Stimulated activated CD8-positive, alpha-beta memory T cell treated with anti-CD3 and anti-CD28 coated beads, Interleukin-2, amount 100 ng/mL, for 48 hours (primary cell): ENCODE measurements at places on chromosomes 11 and 22.

GRCh38 chr11:60718524-60719316 is 5.8 kb upstream of the MS4A18 start:
- DNase-seq: no peak

- DNase-seq: no peak
These were observed 4.3 kb upstream of the SBF2 start for GRCh38 chr11:10298342-10298741.

DNA sequence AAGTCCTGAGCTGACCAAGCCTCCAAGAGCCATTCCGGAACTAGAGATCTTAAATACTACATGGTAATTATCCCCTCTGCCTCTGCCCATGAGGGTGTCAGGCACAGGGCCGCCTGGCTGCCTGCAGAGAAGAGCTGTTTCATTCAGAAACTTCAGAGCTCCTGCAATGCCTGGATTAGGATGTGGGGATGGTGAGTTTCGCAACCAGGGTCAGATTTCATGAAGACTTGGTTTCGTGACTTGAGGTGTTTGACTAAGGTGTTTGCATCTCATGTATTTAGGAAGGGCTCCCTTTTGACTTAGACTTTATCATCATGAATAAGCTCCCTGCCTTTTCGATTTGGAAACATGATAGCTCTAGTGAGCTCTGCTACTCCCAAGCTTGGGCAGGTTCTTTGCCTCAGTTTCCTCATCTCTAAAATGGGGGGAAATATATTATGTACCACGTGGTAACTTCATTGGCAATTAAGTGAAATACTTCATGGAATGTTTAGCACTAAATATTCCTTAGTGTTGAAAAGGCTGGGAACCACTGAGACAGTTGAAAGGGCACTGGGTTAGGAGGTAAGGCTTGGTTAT is 9.1 kb downstream of the TIMP3 start:
- no peak for DNase-seq

- DNase-seq: no peak
These were observed 20.0 kb downstream of the PRG3 start for GRCh38 chr11:57360991-57361390.

DNA sequence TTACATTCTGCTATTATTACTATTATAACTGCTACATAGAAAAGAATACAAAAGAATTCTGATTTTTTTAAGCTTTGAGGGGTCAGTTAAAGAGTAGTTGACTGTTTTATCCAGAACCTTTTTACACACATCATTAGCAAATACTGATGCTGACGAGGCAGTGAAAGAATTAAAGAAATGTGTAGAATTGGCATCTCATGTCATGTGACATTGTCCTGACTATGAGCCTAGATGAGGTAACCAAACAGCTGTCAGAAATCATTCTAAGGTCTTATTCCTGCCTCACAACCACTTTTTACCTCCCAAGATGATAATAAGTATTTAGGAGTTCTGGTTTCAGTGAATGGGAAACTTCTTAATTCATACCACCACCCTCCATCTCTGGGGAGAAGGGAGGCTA is 121.0 kb downstream of the SLC1A2 start:
- DNase-seq: no peak

DNA sequence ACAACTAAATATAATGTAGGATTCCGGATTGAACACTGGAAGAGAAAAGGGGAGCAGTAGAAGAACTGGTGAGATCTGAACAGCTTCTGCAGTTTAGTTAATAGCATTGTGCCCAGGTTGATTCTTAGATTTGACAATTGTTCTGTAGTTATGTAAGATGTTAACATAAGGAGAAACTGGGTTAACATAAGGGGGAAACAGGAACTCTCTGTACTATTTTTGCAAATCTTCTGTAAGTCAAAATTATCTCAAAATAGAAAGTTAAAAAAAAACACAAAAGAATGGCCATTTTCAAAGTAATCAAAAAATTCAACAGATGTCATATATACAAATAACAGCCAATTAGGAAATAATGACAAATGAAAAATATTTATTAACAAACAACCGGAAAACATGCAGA is 18.7 kb upstream of the LRP5 start:
- no peak for DNase-seq
